ENCODE measurements at places on chromosomes 3 and 15.

DNA sequence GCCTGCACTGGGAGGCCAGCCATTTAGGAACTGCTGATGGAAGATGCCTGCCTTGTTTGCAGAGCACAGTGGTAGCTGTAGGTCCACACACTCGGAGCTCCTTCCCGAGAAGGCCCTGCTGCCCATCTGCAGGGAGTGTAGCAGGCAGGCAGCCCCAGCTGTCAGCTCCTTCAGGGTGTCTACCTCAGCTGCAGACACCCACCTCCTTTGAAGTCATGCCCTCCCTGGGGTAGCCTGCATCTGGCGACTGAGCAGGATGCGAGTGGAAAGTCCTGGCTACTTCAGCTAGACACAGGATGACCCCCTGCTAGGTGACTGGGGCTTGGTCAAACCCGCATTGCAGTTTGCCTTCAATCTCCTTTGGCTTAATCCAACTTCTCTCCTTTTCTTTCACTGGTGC is 93.2 kb upstream of the TLE3 start:
- no peak for DNase-seq

DNA sequence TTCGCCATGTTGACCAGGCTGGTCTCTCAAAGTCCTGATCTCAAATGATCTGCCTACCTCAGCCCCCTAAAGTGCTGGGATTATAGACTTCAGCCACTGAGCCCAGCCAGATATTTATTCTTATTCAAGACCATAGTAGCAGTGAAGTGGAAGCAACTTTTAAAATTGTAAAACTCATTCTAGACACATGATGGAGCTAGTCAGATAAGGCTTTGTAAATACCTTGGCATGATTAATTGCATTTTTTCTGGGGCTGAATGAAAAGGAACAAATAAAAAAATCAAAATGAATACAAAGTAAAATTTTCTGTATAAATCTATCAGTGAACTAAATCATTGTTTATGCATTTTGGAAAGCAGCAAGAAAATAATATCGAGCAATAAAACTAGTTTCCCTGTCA is 4.1 kb upstream of the MYO1E start:
- DNase-seq = no peak

DNA sequence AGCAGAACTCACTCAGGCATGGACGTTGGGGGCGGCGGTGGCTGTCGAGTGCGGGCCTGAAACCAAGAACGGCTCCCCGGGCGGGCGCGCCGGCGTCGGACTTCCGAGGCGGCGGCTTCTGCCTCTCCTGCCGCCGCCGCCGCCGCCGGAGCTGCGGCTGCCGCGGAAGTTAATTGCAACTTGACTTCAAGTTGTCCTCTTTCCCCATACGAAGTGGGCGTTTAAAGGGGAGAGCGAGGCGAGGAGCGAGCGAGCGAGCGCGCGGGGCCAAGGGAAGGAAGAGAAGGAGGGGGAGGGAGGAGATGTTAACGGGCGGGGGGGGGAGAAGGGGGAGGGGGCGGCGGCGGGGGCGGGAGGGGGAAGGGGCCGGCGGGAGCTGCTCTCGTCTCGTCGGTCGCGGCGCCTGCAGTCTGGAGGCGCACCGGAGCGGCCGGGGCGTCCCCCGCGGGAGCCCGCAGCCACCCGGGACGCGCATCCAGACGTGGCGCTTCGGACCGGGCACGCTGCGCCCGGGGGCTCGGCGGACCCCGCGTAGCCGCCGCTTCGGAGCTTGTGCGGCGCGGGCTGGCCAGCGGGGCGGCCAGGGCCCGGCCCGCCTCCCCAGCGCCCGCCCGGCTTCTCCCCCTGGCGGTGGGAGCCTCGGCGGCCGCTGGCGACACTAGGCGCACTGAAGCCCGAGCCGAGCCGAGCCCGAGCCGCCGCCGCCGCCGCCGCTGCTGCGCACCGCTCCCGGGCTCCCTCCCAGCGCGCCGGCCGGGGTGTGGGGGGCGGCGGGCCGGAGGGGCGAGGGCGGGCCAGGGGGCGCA is 19.7 kb upstream of the SATB1 start:
- DNase-seq = peak; percentile 93

- DNase-seq = no peak
Measured at GRCh38 chr3:98445949-98446406, 17.0 kb upstream of the OR5K1 start.

DNA sequence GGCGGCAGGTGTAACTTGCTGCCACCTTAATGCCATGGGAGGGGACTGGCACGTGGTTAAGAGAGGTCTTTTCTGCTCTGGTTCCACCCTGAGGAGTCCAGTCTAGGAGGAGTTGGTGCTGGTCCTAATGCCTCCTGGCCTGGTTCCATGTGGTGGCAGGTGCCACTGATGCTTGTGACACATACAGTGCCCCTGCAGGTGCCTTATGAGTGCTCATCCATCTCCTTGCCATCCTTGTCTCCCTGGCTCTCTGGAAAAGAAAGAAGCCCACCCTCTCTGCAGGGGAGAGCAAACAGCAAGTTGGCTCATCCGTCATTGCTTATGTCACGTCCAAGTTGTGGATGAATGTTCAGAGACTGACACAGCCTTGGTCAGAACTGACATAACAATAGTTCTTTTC is 175.8 kb upstream of the DPH6 start:
- DNase-seq = no peak

DNA sequence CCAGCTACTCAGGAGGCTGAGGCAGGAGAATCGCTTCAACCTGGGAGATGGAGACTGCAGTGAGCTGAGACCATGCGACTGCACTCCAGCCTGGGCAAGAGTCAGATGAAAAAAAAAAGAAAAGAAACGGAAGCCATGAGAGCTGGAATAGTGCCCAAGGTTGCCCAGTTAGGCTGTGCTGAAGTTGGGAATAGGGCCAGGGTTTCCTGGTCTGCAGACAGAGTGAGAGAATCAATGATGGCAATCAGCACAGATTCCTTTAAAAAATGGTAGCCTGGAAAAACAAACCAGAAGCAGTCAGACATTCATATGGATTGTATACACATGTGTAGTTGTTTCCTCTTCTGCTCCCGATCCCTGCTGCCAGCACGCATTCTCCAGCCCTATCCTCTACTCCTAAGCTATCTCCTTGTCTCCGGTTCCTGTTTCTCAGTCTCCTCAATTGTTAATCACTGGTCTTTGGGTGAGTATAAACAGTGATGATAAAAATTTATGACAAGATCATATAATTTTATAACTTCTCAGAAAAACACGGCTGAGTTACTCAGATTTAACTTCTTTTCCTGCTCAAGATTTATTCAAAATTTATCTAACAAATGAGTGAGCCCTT is 316.2 kb upstream of the UMPS start:
- DNase-seq = no peak

GRCh38 chr3:108285176-108285575 is 11.2 kb upstream of the HHLA2 start:
- DNase-seq = no peak

DNA sequence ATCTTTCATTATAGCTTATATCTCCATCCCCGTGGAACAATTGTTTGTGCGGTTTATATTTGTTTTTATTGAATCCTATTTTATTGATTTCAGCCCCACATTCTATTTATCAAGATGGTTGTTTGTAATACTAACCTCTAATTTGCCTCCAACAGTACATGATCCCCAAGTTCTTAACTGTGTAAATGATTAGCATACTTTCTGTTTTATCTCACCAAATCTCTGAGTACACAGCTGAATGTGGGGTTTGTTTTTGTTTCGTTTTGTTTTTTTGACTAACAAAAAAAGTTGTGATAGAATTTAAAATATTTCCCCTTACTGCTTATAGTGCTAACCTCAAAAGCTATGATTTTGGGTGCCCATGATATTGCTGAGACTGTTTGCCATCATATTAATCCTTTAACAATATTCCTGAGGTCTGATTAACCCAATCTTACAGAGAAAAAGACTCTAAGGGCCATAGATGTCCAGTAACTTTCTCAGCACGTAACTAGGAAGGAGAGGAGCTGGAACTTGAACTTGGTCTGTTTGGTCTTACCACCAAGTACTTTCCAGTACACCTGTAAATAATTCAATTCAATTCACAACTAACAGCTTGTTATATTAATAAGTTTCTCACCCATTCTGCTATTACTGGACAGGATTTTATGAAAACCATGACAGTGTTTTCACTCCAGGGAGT is 789.8 kb downstream of the TUSC7 start:
- DNase-seq = no peak

GRCh38 chr15:71431343-71432336 is 316.4 kb downstream of the THSD4 start:
- no peak for DNase-seq

DNA sequence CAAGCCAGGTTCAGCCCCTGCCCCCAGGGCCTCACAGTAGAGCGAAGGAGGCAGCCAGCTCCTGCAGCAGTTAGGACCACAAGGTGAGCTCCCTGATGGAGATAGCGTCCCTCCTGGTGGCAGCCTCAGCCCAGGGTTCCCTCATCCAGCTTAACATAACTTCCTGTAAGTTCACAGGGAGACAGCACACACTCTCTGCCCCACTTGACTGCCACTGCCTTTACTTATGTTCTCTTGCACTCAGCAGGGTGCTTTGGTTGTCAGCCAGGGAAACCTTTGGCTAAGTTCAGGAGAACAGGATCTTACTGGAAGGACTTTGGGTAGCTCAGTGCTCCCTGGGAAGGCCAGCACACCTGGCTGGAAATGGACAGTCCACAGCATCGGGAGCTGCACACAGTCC is 10.9 kb downstream of the KBTBD13 start:
- no peak for DNase-seq

DNA sequence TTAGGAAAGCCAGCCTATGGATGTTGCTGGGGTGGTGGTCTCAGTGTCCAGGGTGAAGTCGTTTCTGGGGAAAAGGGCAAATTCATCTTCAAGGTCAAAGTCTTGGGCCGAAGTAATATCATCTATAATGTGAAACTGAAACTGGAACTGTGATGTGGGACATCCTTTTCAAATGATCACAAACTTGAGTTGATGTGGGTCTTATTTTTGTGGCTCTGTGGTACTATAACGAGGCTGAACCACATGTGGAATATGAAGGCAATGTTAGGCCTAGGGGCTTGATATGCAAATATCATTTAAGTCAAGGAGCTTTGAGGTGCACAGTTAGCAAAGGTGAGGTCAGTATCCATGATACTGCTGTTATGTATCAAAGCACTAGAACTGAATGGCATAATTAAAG is 1.5 kb upstream of the CD200R1L start:
- DNase-seq = no peak

GRCh38 chr3:27114684-27115083 is 254.5 kb downstream of the NEK10 start:
- DNase-seq = no peak

DNA sequence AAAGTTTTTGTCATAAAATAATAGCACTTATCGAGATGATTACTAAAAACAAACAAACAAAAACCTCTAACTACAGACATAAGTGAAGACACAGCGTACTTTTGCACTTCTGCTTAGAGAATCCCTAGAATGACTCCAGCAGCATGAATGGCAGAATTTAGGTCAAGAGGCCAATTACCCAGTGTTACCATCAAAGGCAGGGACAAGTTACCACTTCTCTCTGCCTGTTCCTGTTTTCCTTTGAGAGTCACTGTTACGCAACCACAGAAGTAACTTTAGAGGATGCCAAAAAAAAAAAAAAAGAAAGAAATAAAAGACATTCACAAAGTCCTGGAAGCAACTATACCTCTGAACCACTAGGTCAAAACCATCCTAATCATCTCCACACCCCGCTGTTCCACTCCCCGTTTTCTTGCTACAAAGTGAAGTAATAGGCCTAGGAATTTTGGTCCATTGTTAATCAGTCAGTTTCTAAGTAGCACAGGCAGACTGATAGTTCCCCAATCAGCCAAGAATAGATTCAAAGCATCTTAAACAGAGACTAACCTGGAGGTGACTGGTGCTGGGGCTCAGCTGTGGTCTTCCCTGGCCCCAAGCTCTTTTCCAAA is 41.9 kb downstream of the FMN1 start:
- DNase-seq = no peak

- peak; percentile 63 for DNase-seq
Measured at GRCh38 chr3:21484057-21484827, 266.8 kb downstream of the ZNF385D start.

- DNase-seq = no peak
Measured at GRCh38 chr3:159857840-159858239, 130.8 kb upstream of the IL12A start.
